ENCODE measurements at places on chromosomes 1 and 21.

GRCh38 chr1:244092964-244093638 is 42.0 kb downstream of the ZBTB18 start:
- DNase-seq, result no peak

DNA sequence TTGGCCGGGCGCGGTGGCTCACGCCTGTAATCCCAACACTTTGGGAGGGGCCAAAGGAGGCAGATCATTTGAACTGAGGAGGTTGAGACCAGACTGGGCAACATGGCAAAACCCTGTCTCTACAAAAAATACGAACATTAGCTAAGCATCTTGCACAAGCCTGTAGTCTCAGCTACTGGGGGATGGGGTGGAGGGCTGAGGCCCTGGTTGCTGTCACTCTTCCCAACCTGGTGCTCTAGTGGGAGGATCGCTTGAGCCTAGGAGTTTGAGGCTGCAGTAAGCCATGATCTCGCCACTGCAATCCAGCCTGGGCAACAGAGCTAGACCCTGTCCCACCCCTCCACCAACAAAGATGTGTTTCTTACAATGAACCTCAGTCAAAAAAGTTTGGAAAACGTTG is 2.8 kb downstream of the PHGDH start:
- DNase-seq, result no peak

GRCh38 chr1:156592910-156593660 is 1.5 kb downstream of the NAXE start:
- no peak for DNase-seq

DNA sequence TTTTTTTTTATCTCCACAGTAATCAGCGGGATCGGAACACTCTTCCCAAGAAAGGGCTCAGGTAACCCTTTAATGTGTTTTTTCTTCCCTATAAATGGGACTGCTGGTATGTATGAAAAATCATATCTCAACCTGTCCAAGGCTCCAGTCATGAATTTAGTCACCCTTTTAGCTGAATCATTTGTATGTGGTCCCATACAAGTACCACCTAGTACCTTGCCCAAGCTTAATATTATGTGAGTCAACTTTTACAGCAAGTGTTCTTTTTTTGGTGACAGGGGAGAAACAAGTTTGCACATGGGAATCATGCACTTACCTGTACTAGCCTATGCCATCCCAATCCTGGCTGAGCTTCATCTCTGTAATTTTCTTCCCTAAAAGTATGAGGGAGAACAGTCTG is 43.7 kb upstream of the IPO9 start:
- DNase-seq, result no peak

DNA sequence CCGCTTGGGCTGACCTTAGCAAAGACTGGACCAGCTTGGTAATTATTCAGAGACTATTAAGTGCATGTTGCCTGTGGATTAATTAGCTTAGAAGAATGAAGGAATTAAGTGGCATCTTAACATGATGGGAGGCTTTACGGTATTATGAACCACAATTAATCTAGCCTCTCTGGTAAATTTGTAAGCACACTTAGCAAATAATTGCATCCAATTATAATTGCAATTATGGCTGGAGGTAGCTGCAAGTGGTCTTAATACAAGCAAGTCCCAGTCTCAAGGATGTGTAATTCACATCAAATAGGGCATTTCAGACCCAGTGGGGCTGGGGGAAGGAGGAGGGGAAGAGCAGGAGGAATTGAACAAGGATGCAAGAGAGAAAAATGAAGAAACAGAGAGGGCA is 151.6 kb downstream of the CNIH3 start:
- no peak for DNase-seq
